Stimulated activated CD4-positive, alpha-beta T cell treated with anti-CD3 and anti-CD28 coated beads, Interleukin-15, amount 100 ng/mL, for 1 hour (primary cell): ENCODE measurements at places on chromosomes 7 and 10.

DNA sequence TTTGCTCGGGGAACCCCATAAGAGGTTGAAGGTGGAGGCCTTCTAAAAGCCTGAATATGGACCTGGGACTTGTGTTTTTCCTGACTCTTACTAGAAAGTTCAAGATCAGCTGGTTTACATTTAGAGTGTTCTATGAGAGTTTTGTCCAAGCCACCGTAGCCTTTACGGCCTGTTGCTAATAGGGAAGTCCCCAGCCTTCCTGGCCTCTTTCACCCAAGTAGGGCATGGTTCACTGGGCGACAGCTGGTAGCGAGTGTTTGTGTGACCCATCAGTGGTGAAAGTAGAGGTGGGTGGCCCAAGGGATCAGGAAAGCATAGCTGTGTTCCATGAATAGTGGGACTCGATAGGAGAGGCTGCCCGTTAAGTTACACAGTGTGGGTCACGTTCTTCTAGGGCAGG, 60.1 kb downstream of the RABGEF1 start:
- DNase-seq: no peak

GRCh38 chr10:124212702-124213101, 119.3 kb upstream of the CHST15 start:
- DNase-seq: no peak

GRCh38 chr7:74356589-74357315, 67.5 kb downstream of the CLIP2 start:
- no peak for DNase-seq

GRCh38 chr10:5555021-5555510, 30.3 kb downstream of the CALML3 start:
- DNase-seq: no peak

GRCh38 chr7:34026481-34027190, 121.3 kb downstream of the BMPER start:
- no peak for DNase-seq

GRCh38 chr7:148148456-148148855, 442.1 kb upstream of the C7orf33 start:
- DNase-seq: no peak

DNA sequence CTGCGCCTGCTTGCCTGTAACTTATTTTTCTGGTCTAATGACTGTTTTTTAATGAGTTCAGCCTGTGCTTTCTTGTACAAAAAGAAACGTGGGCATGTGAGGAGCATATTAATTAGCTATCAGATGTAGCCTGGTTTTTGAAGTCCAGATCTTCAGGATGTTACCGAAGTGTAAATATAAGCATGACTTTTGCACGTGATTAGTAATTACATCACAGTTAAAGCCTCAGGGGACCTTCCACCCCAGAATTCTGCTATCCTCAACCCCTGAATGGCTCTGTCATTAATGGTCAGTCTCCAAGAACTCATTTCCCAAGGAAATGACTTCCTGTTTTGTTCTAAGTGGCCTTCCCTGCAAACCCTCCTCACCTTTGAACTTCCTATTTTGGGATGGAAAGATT, 2.1 kb upstream of the PRXL2A start:
- DNase-seq: no peak

DNA sequence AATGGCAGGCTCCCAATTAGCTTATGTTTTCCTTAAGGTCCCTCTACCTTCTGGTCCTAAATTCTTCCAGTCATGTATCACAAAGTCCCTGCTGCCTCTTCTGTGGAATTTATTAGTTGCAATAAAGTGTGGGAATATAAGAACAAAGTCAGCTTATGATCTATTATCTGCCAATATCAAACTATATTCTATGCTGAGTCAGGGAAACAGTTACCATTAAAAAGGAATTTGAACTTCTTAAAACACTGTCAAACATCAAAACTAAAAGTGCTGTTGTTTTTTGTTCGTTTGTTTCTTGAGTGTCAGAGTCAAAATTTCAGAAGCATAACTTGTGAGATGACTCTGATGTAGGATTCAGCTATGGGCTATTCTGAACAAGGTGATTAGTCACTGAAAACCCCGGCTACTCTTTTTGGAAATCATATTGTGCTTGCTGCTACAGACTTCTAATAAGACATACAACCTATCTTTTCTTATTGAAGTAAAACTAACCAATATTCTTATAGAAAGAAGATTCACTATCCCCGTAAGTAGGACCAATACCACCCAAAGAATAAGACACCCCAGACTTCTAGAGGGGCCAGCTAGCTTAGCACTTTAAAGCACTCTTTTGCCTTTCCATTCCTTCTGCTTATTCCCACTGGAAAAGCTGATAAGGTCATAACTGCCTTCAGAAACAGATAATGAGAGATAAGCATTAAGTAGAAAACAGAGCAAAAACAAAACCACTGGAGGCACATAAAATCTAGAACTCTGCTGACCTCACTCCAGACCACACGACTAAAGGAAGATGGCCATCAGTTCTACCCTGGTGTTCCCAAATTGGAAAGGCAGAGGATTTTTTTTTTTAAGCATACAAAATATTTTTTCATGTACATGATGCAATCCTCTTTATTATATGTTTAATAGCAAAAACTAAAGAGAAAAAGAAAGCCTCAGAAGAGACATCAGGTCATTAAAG, 370.6 kb downstream of the PARD3 start:
- no peak for DNase-seq

- DNase-seq: no peak
Measured at GRCh38 chr7:39383136-39383535, 183.1 kb upstream of the YAE1 start.

- DNase-seq: no peak
Measured at GRCh38 chr10:4028027-4028471, 243.0 kb upstream of the KLF6 start.

DNA sequence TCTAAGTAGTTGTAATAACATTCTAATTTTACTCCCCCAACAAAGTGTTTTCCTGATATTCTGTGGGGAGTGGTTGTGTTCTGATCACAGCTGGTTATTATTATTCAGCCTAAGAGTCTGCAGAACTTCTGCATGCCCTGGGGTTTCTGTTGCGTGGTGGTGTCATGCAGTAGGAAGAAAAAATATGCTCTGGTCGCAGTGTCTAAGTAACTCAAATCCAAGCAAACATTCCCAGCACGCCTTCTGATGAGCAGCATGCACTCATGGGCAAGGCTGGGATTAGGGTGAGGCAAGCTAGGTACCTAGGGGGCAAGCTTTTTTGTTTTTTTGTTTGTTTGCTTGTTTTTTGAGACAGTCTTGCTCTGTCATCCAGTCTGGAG, 112.8 kb upstream of the KMT2E start:
- DNase-seq: no peak

DNA sequence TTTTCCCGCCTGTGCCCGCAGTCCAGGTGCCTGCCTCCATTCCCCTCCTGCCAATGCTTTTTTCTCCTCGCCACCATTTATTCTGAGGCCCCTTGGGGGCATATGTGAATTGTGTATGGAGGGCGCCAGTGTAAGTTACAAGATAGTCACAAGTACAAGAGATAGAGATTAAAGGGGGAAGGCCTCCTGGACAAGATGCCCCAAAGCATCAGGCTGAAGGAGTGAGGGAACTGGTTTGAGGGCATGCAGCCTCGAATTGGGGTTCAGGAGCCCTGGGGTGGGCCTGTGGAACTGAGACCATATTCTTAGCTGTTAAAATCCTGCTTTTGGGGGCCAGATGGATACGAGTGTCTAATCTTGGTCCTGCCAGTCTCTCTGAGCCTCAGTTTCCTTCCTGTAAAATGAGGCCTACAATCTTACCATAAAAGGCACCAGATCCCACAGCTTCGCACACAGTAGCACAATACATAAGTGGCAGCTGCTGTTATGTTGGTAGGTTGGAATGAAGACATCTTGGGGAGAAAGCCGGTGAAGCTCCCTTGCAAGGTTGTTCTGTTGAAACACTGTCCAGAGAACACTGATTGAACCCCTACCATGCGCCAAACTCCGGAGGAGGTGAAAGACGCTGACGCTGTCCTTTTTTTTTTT, 545 bp upstream of the COMTD1 start:
- DNase-seq: no peak

DNA sequence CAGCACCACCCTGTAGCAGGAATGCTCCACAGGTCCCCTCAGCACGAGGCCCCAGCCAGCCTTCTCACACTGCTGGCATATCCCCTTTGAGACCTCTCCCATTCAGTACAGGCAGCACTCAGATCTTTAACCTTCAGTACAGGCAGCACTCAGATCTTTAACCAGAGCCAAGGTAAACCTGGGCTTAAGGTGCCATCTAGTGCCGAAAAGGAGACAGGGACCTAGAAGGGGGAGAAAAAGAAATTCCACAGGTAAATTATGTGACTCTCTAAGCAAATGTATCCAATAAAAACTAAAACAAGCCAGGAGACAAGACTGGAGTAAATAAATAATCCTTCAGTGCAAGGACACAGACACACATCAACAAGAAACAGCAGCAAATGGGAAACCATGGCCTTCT, 358.6 kb downstream of the PTPRN2 start:
- DNase-seq: no peak

- DNase-seq: no peak
Measured at GRCh38 chr7:115230882-115231571, 309.1 kb downstream of the MDFIC start.

- no peak for DNase-seq
Measured at GRCh38 chr7:15515252-15515651, 46.6 kb downstream of the AGMO start.

DNA sequence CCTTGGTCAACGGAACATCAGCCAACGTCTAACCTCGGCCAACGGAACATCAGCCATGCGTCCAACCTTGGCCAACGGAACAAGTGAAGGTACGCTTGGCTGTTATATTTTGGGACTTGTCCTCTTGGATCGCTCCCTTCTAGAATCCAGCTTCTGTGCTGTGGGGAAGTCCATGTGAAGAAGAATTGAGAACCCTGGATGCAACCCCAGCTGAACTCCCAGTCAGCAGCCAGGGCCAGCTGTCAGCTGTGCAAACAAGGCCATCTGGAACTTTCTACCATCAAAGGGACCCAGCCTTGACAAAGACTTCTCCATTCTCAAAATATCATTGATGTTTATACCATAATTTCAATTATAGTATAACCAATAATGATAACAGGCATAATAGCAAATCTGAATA, 43.3 kb upstream of the ITGA8 start:
- DNase-seq: no peak

DNA sequence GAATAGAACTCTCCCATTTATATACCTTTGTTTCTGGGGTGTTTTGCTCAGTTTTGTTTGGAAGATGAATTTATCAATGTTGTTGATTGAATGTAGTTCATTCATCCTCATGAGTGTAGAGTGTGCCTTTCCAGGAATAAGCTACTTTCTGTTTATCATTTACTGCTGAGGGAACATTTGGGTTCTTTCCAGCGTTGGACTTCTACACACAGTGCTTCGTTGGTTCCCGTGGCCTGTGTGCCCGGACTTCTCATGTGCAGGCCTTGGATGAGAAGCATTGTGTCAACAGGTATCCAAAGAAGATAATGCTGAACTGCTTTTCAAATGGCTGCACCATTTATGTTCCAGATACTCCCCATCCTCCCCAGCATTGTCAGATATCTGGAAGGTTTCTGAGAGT, 107.6 kb upstream of the TNS3 start:
- no peak for DNase-seq

DNA sequence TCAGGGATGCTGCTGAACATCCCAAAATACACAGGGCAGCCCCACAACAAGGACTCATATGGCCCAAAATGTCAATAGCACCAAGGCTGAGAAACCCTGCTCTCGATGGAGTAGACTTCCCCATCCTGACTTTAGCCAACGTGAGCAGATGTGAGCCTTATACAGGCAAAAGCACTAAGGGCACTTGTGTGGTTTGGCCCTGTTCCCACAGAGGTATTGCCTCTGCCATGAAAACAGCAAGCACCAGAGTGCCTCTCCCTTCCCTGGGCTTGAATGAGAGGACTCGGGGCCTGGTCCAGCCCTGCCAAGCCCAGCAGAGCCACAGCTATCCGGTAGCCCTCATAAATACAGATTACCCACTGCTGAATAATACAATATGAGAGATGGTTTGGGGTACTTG, 47.5 kb downstream of the ACSM6 start:
- no peak for DNase-seq

DNA sequence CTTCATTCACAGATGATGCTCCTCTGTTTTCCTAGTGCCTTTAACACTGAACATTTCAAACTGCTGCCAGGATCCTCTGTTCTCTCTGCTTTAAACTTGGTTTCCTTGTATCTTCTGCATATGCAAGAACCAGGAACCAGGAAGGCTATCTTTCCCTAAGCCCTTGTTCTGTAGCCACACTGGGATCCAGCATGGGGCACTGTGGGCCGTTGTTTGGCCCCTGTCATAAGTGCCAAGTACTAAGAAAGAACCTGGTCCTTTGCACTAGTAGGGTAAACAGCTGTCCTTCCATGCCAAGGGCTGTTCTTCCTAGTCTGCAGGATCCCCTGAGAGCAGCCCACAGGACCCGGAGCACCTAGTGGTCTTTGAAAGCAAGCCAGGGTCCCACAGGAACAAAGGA, 49.0 kb upstream of the TRIM8 start:
- no peak for DNase-seq

GRCh38 chr7:158355456-158356065, 232.1 kb downstream of the PTPRN2 start:
- no peak for DNase-seq

- no peak for DNase-seq
Measured at GRCh38 chr7:152556013-152556755, 119.8 kb downstream of the XRCC2 start.

- no peak for DNase-seq
Measured at GRCh38 chr10:22454634-22455033, 109.3 kb downstream of the SPAG6 start.

GRCh38 chr7:131905471-131905973, 349.1 kb upstream of the PODXL start:
- DNase-seq: no peak

DNA sequence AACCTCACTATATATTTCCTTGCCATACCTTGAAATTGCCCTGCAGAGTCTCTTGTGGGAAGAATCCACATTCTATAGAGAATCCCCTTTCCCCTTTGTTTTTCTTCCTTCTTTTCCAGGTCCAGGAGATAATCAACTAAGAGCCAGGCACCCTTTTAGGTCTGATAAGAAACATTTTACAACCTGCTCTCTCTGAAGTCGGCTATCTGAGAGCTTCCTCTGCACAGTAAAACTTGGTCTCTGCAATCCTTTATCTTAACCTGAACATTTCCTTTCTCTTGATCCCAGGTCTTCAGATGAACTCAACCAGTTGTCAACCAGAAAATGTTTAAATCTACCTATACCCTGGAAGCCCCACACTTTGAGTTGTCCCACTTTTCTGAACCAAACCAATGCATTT, 19.5 kb upstream of the PTER start:
- no peak for DNase-seq

GRCh38 chr10:128843972-128844371, 623.1 kb upstream of the MGMT start:
- no peak for DNase-seq

GRCh38 chr7:24129597-24129996, 154.4 kb upstream of the NPY start:
- no peak for DNase-seq

- no peak for DNase-seq
Measured at GRCh38 chr10:6027929-6028328, 34.2 kb downstream of the IL2RA start.

DNA sequence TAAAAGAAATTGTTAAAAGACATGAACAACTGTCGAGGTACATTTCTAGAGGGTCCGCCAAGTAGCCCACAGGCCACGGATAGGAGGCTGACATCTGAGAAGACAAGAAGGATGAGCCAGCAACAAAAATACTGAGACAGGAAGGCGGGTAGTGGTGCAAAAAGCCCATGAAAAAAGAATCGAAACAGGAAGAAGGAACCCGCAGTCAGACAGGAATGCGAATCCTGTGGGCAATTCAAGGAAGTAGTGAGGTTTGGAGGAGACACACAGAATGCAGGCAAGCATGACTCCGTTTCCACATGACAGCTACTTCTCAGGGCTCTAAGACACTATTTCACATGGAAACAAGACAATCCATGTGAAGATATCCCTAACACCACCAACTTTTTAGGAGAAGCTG, 125.2 kb downstream of the DOCK4 start:
- DNase-seq: no peak
